ENCODE measurements at places on chromosomes 5 and 9. TPM values are rescaled to one million over a fixed set of nuclear protein-coding genes. Genes with fewer than 3 reads are reported as not detected.

PCDHB16 gene
- 3.3 TPM for total RNA-seq

SLC34A1 gene
- total RNA-seq = not detected

MRNIP gene
- total RNA-seq = 30.5 TPM

ANKRD31 gene
- total RNA-seq = 0.69 TPM

SPARC gene
- 5,536 TPM for total RNA-seq

Data from urinary bladder (tissue), 4 donors.